ENCODE measurements at places on chromosomes 7 and 10.

DNA sequence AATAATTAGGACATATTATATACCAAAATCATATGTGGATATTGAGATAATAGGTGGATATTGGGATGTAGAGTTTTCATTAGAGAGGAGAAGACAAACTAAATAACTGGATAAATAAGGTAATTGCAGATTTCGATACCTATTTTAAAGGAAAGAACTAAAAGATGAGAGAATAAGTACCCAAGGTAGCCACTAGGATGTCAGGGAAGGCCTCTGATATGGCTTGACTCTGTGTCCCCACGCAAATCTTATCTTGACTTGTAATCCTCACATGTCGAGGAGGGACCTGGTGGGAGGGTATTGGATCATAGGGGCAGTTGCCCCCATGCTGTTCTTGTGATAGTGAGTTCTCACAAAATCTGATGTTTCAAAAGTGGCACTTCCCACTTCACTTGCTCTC lies 44.7 kb upstream of the TMEM229A start:
- no peak for DNase-seq

DNA sequence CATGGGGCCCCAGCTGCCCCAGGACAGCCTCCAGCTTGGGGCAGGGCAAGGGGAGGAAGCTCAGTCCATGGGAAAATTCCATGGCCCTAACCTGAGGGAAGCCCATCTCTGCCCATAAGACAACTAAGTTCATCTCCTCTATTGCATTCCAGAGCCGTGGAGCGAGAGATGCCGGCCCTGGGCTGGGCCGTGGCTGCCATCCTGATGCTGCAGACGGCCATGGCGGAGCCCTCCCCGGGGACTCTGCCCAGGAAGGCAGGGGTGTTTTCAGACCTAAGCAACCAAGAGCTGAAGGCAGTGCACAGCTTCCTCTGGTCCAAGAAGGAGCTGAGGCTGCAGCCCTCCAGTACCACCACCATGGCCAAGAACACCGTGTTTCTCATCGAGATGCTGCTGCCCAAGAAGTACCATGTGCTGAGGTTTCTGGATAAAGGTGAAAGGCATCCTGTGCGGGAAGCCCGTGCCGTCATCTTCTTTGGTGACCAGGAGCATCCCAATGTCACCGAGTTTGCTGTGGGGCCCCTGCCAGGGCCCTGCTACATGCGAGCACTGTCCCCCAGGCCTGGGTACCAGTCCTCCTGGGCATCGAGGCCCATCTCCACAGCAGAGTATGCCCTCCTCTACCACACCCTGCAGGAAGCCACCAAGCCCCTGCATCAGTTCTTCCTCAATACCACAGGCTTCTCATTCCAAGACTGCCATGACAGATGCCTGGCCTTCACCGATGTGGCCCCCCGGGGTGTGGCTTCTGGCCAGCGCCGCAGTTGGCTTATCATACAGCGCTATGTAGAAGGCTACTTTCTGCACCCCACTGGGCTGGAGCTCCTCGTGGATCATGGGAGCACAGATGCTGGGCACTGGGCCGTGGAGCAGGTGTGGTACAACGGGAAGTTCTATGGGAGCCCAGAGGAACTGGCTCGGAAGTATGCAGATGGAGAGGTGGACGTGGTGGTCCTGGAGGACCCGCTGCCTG lies 4.3 kb downstream of the AOC1 start:
- no peak for DNase-seq

- DNase-seq, result no peak
Measured at GRCh38 chr10:28331841-28332240, 29.0 kb upstream of the MPP7 start.

DNA sequence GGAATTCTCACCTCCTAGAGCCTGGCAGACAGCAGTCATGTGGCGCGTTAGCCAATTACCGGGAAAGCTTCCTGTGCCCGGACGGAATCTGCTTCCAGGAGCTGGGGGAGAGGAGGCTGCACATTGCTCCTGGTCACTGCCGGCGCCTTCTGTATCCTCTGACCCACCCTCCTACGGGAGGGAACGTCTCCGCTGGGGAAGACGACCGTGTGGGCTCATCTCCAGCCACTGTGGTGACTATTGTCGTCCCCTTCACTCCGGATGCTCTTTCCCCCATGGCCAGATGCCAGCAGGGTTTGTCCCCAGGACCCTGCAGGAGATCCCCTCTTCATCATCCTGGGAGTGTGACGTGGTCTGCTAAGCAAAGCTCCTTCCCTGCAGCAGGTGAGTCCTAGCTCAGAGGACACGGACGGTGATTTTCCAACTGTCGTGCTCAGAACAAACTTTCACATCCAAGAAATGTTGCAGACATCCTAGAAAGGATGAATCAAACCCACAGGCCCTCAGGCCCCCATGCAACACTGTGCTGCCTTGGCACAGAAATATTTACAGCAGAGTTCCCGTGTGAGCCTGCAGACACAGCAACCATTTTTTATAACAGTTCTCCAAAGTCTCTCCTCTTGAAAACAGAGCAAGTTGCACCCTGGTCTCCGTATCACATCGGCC lies 29.6 kb upstream of the FAM20C start:
- DNase-seq, result no peak

GRCh38 chr10:9175200-9175599 lies 1120.7 kb downstream of the GATA3 start:
- DNase-seq, result no peak

DNA sequence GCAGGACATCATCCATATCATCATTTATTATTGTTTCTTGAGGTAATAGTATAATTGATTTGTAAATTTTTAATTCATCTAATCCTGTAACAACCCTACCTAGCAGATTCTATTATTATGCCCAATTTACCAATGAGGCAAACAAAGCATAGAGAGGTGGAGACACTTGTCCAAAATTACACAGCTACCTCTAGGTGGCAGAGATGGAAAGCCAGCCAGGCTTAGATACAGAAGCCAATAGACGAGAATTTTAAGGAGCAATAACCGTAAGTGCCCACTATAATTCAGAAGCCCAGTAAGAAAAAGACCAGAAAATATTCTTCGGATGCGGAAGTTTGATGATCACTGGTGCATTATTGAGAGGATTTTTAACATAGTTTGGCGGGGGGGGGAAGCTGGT lies 54.0 kb downstream of the ANK3 start:
- no peak for DNase-seq

DNA sequence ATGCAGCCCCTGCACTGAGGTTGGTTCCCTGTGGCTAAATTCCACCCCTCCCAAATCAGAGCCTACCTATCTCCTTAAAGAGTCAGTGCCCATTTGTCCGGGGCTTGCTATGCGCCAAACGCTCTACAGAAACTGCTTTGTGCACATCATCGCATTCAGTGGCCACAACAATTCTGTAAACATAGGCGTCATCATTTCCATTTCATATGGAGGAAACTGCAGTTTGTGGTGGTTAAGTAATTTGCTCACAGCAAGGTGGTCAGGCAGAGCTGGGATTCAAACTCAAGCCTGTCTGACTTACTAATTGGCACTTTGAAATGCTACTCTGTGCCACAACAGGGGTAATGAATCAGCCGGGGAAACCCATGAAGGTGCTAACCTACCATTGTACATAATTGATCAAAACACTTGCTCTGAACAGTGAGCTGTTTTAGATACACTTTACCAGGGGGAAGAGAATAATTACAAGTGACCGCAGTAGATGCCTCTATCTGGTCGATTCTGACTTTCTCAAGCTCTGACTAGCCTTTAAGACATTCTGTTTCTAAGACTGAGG lies 775.5 kb downstream of the LRMDA start:
- DNase-seq, result no peak

- DNase-seq, result no peak
Measured at GRCh38 chr7:21076054-21076453, 289.4 kb upstream of the SP8 start.

DNA sequence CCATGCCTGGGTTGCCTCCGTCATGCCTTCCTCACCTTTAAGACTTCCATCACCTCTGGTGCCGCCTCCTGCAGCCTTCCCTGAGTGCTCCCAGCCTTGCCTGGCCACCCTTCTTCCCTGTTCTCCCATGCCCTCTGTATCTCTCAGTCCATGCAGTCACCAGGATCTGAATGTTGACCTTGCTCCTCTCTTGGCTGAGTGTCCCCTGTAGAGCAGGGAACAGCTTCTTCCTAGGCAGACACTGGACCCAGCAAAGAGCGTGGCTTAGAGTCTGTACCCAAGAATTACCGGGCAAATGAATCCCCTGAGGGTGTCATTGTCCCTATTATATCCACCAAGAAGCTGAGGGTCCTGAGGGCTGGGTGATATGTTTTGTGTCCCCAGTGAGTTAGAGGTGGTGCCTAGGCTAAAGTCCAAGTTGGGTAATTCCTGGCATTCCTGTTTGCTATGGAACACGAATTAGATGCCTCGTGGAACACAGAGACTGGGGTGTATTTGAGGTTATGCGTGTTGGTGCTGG lies 505.6 kb downstream of the RPS24 start:
- DNase-seq, result no peak

- no peak for DNase-seq
Measured at GRCh38 chr7:158228986-158229385, 358.6 kb downstream of the PTPRN2 start.

DNA sequence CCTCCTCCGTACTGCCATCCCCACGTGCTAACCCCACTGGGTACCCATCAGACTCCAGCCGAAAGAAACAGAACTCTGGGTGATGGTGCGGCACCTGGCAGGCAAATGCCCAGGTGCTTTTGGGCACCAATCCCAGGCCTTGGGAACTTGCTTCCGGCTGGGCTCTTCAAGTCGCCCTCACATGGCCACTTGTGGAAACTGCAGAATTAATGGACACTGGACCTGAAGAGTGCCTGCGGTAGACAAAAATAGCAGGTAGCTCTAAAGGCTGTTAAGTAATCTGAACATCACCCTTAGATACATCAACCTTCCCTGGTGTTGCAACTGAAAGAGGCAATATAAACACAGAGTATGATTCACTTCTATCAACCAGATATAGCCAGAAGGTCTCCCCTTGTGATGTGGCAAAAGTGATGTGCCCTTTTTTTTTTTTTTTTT lies 644.4 kb downstream of the GRM8 start:
- no peak for DNase-seq

DNA sequence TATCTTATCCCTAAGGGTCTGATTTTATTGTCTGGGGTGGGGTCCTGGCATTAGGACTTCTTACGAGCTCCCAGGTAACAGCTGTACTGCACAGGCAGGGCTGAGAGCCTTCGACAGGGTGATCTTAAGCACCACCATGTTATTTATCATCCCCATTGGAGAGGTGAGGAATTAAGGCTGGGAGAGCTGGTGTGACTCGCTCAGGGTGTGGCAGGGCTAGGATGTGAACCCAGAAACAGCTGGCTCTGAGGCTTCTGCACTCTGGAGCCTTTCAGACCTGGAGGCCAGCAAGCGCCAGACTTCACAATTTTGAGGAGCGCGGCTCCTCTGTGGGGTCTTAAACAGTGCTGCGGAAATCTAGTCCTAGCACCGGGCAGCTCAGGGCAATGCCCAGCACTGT lies 27.4 kb upstream of the NDST2 start:
- no peak for DNase-seq

- no peak for DNase-seq
Measured at GRCh38 chr7:85781606-85782005, 594.8 kb upstream of the SEMA3D start.

DNA sequence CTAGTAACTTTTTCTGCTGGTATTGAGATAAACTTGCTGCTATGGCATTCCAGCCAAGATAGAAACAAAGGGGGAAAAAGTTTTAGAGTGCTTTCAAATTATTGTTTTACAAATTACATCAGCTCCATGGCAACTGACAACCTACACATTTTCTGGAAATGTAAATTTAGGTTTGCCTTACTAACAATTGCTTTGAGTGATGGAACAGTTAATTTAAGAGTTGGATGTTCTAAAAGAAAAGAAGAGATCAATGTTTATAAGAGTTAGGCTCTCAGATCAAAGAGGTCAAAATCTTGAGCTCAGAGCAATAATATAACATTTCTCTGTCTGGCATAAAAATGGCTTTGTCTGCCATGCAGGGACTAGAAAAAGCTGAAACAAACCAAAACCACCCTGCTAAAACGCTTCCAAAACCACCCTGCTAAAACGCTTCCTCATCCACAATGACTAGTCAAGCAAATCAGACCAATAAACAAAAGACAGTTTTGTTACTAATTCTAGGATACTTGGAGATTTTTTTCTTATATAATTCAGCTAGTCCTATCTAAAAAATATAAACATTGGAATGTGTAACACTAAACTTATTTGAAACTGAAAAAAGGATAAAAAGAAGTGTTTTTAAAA lies 32.3 kb downstream of the ORC5 start:
- DNase-seq, result no peak

GRCh38 chr7:82404094-82404493 lies 39.5 kb downstream of the CACNA2D1 start:
- no peak for DNase-seq

DNA sequence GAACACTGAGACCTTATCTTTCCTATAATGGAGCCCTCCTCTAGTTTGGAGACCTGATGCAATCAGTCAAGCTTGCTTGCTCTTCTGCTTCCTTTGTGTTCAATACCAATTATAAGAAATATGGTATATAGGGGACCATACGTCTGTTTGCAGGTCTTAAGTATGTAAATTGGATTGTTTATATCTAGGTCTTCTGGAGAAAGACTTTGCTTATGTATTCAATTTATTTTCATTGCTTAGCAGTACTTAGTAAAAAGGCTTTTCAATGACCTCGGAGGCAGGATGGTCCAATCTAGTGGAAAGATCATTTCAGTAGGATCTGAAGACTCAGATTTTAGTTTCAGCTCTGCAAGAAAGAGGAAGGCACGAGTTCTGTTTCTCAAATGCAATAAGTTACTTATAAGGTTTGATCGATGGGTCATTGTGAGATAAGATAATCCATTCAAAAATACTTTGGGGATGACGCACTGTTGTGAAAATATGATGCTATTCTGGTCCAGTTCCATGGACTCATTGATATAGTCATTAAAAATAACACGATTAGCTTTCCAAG lies 571.6 kb downstream of the SH2D4B start:
- DNase-seq, result no peak

DNA sequence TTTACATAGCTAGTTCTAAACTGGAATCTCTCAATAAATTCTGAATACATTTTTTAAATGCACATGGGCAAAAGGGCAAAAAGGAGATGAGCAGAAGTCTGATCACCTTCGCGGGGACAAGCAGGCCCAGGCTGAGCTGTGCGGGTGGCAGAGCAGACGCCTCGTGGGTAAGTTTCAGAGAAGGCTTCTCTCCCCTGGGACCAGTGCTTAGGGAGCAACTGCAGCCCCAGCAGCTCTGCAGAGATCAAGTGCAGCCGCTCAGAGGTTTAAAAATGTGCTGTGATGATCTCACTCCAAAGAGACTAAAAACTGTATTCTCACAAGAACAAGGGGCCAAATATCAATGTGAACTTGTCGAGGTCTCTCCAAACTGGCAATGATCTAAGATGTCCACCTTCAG lies 264.3 kb upstream of the RNF32 start:
- no peak for DNase-seq

GRCh38 chr7:511476-512145 lies 8.0 kb downstream of the PDGFA start:
- DNase-seq, result no peak

- DNase-seq, result no peak
Measured at GRCh38 chr7:40470817-40471216, 336.0 kb downstream of the SUGCT start.

Measured in cortex of kidney (tissue), 1 donor.